HFFc6 (cell line): ENCODE measurements at places on chromosomes 6 and 20. TPM values are rescaled to one million over a fixed set of nuclear protein-coding genes. Genes with fewer than 3 reads are reported as not detected.

Gene TUBB1
- total RNA-seq = not detected in 3 replicates

Gene PRDM13
- total RNA-seq = not detected in 3 replicates

- peaks cover 40% of the 10 kb centered on the region for H3K4me1 ChIP-seq
- 0 out of 2 replicates have a peak overlapping the region, but pooled peaks have one; percentile 97 for H3K27ac ChIP-seq
- no peaks in the 10 kb centered on the region for H3K36me3 ChIP-seq
- H3K4me3 ChIP-seq = peak overlapping the region; percentile 93
- no peak for DNase-seq
- H3K27me3 ChIP-seq = no peaks in the 10 kb centered on the region; the same call in none of the 2 replicates
Observed at GRCh38 chr6:11233673-11234573, 1.5 kb upstream of the NEDD9 start.

DNA sequence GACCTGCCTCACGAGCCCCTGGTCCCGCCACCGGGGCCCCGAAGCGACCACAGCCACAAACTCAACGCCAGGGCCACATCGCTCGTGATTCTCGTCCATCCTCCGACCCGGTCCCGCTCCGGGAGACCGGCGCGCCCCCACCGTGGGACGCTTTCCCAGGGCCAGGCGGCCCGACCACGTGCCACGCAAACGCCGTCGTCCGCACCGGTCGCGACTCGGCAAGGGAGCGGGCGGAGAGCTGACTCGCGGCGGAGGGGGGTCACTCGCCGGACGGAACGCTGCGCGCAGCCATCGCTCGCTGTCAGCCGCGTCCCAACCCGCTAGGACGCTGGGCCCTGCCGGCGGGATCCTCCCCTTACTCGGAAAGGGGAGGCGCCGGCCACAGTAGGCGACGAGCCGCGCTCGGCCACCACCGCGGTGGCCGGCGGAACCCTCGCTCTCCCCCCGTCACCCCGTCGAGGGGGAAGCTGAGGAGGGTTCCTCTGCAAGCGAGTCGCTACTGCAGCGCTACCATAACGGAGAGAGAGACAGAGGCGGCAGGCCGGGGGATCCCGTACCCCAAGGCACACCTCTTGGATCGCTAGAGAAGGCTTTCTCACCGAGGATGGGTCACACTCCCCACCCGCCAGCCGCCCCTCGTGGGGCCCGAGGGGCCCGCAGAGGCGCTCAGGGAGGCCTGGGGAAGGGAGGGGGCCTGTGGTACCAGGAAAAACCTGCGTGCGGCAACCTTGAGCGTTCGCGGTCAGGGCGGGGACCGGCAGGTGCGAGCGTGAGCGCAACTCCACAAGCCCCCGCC is 511.8 kb upstream of the ZNF337 start:
- peaks cover 41% of the 10 kb centered on the region for H3K4me1 ChIP-seq
- peaks cover 8% of the 10 kb centered on the region; the same call in 1 of the 2 replicates for H3K36me3 ChIP-seq
- no peaks in the 10 kb centered on the region for H3K27me3 ChIP-seq
- no peak for DNase-seq
- H3K4me3 ChIP-seq = no peak overlapping the region

GRCh38 chr6:81766482-81767069 is 14.1 kb upstream of the TENT5A start:
- peaks cover 100% of the 10 kb centered on the region for H3K4me1 ChIP-seq
- H3K4me3 ChIP-seq = peak overlapping the region; percentile 61
- no peaks in the 10 kb centered on the region for H3K27me3 ChIP-seq
- peak overlapping the region; percentile 78 for H3K27ac ChIP-seq

- peak overlapping the region; percentile 88 for H3K4me3 ChIP-seq
- H3K27me3 ChIP-seq = peaks cover 15% of the 10 kb centered on the region
- H3K36me3 ChIP-seq = peaks cover 18% of the 10 kb centered on the region
- peak overlapping the region; percentile 0; the same call in 1 of the 2 replicates for H3K27ac ChIP-seq
- DNase-seq = no peak
- H3K4me1 ChIP-seq = peaks cover 36% of the 10 kb centered on the region
Observed at GRCh38 chr6:33212857-33213165, 4.5 kb downstream of the RING1 start.

- DNase-seq = peak; percentile 15
- H3K27me3 ChIP-seq = peaks cover 1% of the 10 kb centered on the region; the same call in 1 of the 2 replicates
- no peak overlapping the region for H3K27ac ChIP-seq
- H3K4me1 ChIP-seq = peaks cover 37% of the 10 kb centered on the region
- H3K4me3 ChIP-seq = no peak overlapping the region
- H3K36me3 ChIP-seq = no peaks in the 10 kb centered on the region
Observed at GRCh38 chr6:1817033-1817761, 207.5 kb downstream of the FOXC1 start.

- no peak for DNase-seq
- no peaks in the 10 kb centered on the region for H3K36me3 ChIP-seq
- no peak overlapping the region for H3K27ac ChIP-seq
- no peak overlapping the region for H3K4me3 ChIP-seq
Observed at GRCh38 chr6:26068036-26068435, 19.2 kb upstream of the HFE start.

- H3K4me1 ChIP-seq = no peaks in the 10 kb centered on the region
- H3K27me3 ChIP-seq = peaks cover 9% of the 10 kb centered on the region
- no peak overlapping the region for H3K4me3 ChIP-seq
Observed at GRCh38 chr6:137358273-137358672, 135.9 kb downstream of the OLIG3 start.

GRCh38 chr20:46583411-46584214 is 33.2 kb upstream of the OCSTAMP start:
- no peak overlapping the region for H3K4me3 ChIP-seq
- DNase-seq = no peak
- H3K27ac ChIP-seq = no peak overlapping the region
- no peaks in the 10 kb centered on the region for H3K36me3 ChIP-seq

DNA sequence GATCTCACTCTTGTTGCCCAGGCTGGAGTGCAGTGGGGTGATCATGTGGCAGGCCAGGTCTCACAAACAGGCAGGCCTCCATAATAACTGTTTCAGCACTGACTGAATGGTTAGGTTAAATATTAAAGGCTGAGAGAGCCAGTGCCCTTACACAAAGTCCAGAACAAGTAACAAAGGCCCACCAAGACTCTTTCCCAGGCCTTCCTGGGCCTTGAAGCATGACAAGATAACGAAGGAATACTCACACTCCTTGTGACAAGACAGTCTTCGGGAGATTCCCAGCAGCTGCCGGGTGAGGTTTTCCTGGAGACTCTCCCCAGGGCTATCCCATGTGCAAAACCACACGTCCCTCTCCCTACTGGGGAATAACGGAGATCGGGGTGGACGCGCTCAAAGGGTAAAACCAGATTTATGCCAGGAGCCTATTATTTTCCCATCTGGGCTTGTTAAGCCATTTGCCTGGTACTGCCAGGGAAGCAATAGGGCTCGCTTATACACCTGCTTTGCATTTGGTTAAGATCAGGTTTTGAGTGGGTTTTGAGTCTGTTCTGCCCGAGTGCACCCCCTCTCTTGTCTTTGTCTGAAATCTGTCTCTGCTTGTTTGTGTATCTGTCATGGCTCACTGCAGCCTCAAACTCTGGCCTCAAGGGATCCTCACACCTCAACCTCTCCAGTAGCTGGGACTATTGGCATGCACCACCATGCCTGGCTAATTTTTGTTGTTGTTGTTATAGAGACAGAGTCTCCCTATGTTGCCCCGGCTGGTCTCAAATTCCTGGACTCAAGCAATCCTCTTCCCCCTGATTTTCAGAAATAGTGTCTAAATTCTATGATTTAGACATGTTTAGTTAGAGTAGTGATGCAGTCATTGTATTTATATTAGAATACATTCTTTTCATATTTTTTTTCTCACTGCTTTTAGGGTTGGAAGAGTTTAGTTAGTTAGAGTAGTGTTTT is 1.4 kb upstream of the ENPP3 start:
- H3K36me3 ChIP-seq = no peaks in the 10 kb centered on the region
- no peak overlapping the region for H3K27ac ChIP-seq
- DNase-seq = no peak
- peaks cover 7% of the 10 kb centered on the region; the same call in 1 of the 2 replicates for H3K4me1 ChIP-seq

GRCh38 chr6:39904946-39905639 is 29.2 kb downstream of the MOCS1 start:
- H3K4me1 ChIP-seq = no peaks in the 10 kb centered on the region
- H3K27me3 ChIP-seq = peaks cover 4% of the 10 kb centered on the region
- no peaks in the 10 kb centered on the region for H3K36me3 ChIP-seq
